ENCODE measurements at places on chromosomes 2 and 18. TPM values are rescaled to one million over a fixed set of nuclear protein-coding genes. Genes with fewer than 3 reads are reported as not detected.

DNA sequence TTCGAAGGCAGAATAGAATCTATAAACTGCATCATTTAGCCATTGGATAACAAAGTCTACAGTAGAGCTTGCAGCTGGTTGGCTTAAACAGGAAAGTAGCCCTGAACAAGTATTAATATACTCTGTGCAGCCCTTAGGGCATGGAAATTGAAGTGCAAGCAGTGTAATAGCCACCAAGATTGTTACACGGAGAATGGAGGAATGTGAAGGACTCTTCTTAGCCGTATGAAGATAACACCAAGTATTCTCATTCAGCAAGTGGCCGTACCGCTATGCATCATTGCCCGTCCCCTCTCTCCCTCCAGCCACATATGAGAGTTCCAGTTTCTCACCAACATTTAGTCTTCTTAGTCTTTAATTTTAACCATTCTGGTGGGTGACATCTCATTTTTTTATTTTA is 40.5 kb downstream of the ANKRD12 start:
- no peak for DNase-seq
- no peaks in the 10 kb centered on the region for H3K27me3 ChIP-seq

The UPP2 gene
- total RNA-seq: not detected

GRCh38 chr2:174878537-174879147 is 114.4 kb upstream of the CHRNA1 start:
- H3K4me1 ChIP-seq: no peaks in the 10 kb centered on the region
- no peaks in the 10 kb centered on the region for H3K27me3 ChIP-seq
- no peak overlapping the region for H3K27ac ChIP-seq
- H3K4me3 ChIP-seq: peak overlapping the region; percentile 31

- no peaks in the 10 kb centered on the region for H3K36me3 ChIP-seq
- H3K27me3 ChIP-seq: no peaks in the 10 kb centered on the region
- no peak for DNase-seq
Observed at GRCh38 chr18:43040281-43040680, 75.2 kb downstream of the RIT2 start.

The HOXD3 gene
- 1.7 TPM for total RNA-seq

The SETBP1 gene
- 39.5 TPM for total RNA-seq

GRCh38 chr2:169351725-169352124 is 10.6 kb downstream of the LRP2 start:
- no peaks in the 10 kb centered on the region for H3K4me1 ChIP-seq
- no peak for DNase-seq
- H3K27me3 ChIP-seq: no peaks in the 10 kb centered on the region
- no peaks in the 10 kb centered on the region for H3K36me3 ChIP-seq

GRCh38 chr2:224412141-224413015 is 10.5 kb upstream of the FAM124B start:
- H3K27ac ChIP-seq: peak overlapping the region; percentile 4
- H3K4me3 ChIP-seq: no peak overlapping the region
- no peaks in the 10 kb centered on the region for H3K4me1 ChIP-seq
- no peaks in the 10 kb centered on the region for H3K36me3 ChIP-seq

GRCh38 chr2:18763338-18763737 is 174.0 kb upstream of the NT5C1B start:
- no peaks in the 10 kb centered on the region for H3K27me3 ChIP-seq
- no peak overlapping the region for H3K27ac ChIP-seq
- no peaks in the 10 kb centered on the region for H3K4me1 ChIP-seq
- DNase-seq: no peak
- no peaks in the 10 kb centered on the region for H3K36me3 ChIP-seq
- H3K4me3 ChIP-seq: no peak overlapping the region

- peak; percentile 34 for DNase-seq
- H3K36me3 ChIP-seq: no peaks in the 10 kb centered on the region
- no peak overlapping the region for H3K4me3 ChIP-seq
- H3K27me3 ChIP-seq: peaks cover 4% of the 10 kb centered on the region
- H3K4me1 ChIP-seq: no peaks in the 10 kb centered on the region
Observed at GRCh38 chr2:26542194-26542455, 64.2 kb upstream of the OTOF start.

DNA sequence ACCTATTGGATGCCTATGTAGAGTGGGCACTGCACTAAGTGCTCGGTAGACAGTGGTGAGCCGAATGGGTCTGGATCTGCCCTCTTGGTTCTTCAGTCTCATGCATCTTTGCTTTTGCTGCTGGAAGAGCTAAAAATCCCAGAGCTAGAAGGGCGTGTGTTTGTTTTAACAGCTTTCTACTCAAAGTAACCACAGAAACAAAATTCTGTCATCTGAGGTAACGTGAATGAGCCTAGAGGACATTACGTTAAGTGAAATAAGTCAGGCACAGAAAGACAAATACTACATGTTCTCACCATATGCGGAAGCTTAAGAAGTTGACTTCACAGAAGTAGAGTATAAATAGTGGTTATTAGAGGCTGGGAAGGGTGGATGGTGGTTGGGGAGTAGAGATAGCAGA is 119.8 kb downstream of the PLB1 start:
- peaks cover 3% of the 10 kb centered on the region for H3K4me1 ChIP-seq
- no peaks in the 10 kb centered on the region for H3K36me3 ChIP-seq
- H3K27me3 ChIP-seq: no peaks in the 10 kb centered on the region
- H3K4me3 ChIP-seq: no peak overlapping the region

GRCh38 chr2:67839242-67839641 is 223.6 kb downstream of the C1D start:
- no peaks in the 10 kb centered on the region for H3K4me1 ChIP-seq
- DNase-seq: no peak
- H3K27me3 ChIP-seq: no peaks in the 10 kb centered on the region
- no peak overlapping the region for H3K27ac ChIP-seq

DNA sequence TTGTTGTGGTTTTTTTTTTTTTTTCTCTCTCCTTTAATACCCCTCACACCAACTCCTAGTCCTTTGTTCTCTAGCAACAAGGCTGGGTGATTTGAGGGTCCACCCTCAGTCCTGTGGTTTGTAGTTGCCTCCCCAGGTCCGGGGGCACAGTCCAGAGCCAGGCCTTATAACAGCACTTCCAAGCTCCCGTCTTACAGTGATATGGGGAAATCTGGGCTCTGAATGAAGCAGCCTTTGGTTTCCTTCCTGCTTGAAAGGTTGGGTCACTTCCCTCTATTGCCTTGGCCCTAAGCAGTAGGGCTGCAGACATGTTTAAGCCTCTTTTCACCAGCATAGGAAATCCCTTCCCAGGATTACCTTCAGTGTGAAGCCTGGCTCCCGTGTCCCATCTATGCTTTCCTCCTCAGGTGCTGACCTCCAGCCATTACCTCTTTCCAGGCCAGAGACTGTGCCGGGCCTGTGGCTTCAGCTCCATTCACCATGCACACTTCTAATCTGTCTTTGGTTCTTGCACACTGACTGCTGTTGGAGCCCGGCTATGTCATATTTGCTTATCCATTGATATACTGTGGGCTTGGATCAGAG is 21.2 kb upstream of the NTSR2 start:
- H3K4me1 ChIP-seq: peaks cover 11% of the 10 kb centered on the region
- no peak for DNase-seq
- H3K36me3 ChIP-seq: no peaks in the 10 kb centered on the region

DNA sequence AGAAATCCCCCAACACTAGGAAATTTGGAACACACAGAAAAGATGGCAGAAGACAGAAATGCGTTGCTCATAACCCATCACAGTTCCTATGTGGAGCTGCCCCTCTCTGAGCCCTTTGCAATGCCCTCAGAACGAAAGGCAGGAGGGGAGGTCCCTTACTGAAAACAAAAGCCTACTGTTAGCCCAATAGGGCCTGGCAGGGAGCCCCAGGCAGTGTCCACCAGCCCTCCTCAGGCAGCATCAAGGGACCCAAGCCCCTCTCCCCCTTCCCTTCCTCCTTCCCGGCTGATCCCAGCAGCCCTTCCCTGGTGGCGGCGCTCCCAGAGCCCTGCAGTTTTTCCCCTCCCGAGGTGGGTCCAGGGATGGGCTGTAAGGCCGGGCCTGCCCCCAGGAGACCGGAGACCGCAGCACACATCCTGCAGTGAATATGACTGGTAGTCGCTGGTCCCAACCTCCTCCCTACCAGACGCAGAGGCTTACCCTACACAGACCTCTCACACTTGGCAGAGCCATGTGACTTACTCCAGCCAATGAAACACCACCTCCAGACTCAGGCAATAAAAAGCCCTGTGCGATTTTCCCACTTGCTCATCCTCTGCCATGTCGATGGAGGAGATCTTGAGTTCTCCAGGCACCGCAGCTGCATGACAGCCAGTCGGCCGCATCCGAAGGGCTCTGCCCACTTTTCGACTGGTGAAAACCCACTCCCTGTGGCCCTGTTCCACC is 19.4 kb upstream of the DUSP2 start:
- H3K27me3 ChIP-seq: no peaks in the 10 kb centered on the region
- H3K27ac ChIP-seq: peak overlapping the region; percentile 42
- H3K36me3 ChIP-seq: no peaks in the 10 kb centered on the region
- H3K4me1 ChIP-seq: no peaks in the 10 kb centered on the region
- no peak overlapping the region for H3K4me3 ChIP-seq
- DNase-seq: no peak

GRCh38 chr2:192983173-192983572 is 788.4 kb upstream of the TMEFF2 start:
- H3K4me3 ChIP-seq: no peak overlapping the region
- H3K36me3 ChIP-seq: no peaks in the 10 kb centered on the region
- no peaks in the 10 kb centered on the region for H3K4me1 ChIP-seq

The PAX8 gene
- 1.6 TPM for total RNA-seq

GRCh38 chr2:134926231-134926931 is 7.8 kb downstream of the CCNT2 start:
- peaks cover 53% of the 10 kb centered on the region for H3K4me1 ChIP-seq
- no peak overlapping the region for H3K27ac ChIP-seq
- H3K27me3 ChIP-seq: no peaks in the 10 kb centered on the region
- no peak overlapping the region for H3K4me3 ChIP-seq

The SCN1A gene
- 26.9 TPM for total RNA-seq

The RAPGEF4 gene
- 21.8 TPM for total RNA-seq

DNA sequence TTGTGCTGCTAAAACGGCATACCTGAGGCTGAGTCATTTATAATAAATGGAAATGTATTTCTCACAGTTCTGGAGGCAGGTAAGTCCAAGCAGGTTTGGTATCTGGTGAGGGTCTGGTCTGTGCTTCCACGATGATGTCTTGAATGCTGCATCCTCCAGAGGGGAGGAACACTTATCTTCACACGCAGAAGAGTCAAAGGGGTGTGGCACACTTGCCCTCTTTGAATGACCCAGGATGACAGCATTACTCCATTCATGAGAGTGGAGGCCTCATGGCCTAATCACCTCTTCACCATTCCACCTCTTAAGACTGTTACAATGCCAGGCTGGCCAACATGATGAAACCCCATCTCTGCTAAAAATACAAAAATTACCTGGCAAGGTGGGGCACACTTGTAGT is 61.0 kb downstream of the NCAPH start:
- H3K27me3 ChIP-seq: no peaks in the 10 kb centered on the region
- H3K27ac ChIP-seq: no peak overlapping the region
- no peaks in the 10 kb centered on the region for H3K4me1 ChIP-seq
- DNase-seq: peak; percentile 18

The SH2D6 gene
- total RNA-seq: 1.0 TPM

Measured in upper lobe of right lung (tissue), 1 donor.